Stimulated activated CD4-positive, alpha-beta T cell treated with anti-CD3 and anti-CD28 coated beads, Interleukin-4, amount 100 ng/mL, for 4 hours (primary cell): ENCODE measurements at places on chromosomes 4 and X.

DNA sequence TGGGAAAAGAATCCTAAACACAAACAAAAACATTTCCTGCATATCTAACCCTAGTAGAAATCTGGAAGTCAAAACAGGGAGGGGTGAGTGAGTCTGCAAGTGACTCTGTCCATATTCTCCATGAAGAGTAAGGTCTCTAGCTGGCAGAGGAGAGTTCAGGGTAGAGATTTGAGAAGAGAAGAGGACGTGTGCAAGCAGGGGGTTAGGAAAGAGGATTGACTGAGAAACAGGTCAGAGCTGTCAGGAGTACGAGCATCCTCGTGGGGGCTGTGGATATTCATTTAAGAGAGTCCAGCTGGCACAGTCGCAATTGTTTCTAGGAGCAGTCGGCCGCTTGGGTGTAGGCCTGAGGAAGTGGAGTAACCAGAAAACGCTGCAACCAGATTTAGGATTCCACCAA lies 27.9 kb downstream of the PROM1 start:
- no peak for DNase-seq

- no peak for DNase-seq
Measured at GRCh38 chrX:107710617-107711391, 64.8 kb downstream of the TSC22D3 start.

DNA sequence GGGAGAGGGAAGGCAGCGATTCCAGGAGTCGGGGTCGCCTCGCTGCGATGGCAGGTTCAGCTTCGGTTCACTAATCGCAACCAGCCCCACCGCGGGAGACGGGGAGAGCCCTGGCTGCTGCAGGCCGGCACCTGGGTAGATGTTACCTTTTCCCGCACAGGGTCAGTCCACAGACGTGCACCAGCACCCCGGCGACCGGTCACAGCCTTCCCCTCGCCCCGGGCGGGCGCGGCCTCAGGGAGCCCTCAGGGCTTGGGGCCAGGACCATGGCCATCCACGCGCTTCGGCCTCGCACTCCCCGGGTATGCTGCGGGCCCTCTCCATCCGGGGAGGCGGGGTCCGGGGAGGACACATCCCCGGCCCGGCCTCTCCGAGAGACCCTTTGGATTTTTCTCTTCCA lies 26.1 kb upstream of the EXOC1L start:
- DNase-seq = no peak

DNA sequence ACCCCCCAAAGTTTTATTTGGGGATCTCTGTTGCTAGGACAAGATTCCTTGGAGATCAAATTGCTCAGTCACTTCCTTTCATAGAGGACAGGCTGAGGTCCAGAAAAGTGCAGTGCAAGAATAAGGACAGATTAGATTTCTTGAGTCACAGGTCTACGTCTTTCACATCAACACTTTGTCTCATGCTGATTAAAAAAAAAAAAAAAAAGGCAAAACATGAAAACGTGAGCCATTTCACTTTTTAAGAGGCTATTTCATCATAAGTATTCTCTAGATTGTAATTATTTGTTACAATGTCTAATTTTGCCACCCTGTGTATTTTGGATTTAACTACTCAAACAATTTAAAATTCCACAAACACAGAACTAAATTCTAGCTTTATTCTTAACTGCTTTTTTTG lies 647.0 kb downstream of the TRAM1L1 start:
- DNase-seq = no peak

- no peak for DNase-seq
Measured at GRCh38 chr4:129738175-129738574, 642.2 kb downstream of the C4orf33 start.

GRCh38 chr4:1329408-1330371 lies 17.3 kb upstream of the UVSSA start:
- no peak for DNase-seq

DNA sequence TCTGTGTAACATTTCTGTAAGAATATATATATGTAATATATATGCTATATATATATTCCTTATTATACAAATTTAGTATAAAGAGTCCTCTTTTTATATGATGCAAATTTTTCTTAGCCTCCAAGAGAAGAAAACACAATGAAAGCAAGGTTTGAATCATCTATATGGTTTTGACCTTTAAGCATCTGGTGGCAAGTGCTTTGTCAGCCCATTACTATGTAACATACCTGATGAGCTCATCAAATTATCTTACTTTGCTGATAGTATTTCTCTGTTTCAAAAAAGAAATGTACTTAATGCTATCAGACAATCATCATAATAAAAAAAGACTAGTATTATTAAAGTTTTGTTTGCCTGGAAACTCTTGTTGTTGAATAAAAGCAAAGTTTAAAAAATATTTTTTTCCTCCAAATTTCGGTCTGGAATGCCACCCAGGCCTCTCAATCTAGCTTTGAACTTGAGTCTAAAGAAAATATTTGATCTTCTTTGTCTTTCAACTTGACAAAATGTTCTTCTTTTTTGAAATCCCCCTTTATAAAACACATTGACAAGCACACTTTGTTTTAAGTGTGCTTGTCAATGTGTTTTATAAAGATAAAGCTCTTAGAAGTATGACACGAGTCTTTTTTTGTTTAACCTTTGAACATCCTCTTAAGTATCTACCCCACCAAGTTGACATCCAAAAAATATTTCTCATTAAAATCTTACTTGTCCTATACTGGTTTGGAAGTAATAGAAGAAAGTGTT lies 26.2 kb downstream of the ZNF330 start:
- DNase-seq = no peak

DNA sequence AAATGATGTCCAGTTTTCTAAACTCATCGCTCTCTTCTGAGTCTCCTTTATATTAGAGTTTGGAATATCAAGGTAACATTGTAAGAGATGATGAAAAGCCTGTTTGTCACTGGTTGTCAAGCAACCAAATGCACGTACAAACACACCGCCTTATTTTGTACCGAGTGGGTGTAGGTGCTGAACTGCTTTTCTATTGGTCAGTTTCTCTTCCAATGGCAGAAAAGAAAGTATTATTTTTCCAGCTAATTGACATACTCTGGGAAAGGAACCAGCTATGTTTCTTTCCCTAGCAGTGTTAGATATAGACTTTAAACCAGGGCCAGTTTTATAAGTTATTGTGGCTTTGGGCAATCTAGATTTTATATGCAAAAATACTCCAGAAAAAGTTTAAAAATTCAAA lies 6.6 kb upstream of the PPM1K start:
- no peak for DNase-seq

DNA sequence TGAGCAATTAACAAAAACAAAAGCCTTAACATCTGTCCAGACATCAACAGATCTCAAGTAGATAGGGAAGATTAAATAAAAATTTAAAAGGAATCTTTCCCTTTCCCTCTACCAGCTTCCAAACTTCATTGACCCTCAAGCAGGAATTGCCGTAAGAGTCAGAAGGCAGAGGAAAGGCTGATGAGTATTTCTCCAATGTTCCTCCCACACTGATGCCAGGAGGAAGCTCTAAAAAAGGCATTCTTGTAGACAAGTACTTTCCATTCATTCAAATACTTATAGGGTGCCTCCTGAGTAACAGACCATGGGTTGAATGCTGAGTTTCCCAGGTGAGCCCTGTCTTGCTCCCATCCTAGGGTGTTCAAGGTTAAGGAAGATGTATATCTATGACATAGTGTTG lies 151.6 kb upstream of the GPC4 start:
- DNase-seq = no peak

DNA sequence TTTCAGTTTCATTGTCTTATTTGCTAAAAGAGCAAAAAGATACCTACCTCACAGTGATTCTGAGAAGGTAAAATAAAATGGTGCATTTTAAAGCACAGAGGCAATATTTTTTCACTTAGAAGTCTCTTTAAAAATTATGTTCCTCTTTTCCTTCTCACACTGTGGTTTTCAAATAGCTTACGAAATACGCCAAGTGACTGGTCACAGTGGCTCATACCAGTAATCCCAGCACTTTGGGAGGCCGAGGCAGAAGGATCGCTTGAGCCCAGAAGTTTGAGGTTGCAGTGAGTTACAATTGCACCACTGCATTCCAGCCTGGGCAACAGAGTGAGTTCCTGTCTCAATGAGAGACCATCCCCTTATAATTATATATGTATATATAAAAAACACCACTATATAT lies 372.6 kb downstream of the FBXO8 start:
- no peak for DNase-seq

- no peak for DNase-seq
Measured at GRCh38 chr4:832536-832935, 6.6 kb upstream of the CPLX1 start.

DNA sequence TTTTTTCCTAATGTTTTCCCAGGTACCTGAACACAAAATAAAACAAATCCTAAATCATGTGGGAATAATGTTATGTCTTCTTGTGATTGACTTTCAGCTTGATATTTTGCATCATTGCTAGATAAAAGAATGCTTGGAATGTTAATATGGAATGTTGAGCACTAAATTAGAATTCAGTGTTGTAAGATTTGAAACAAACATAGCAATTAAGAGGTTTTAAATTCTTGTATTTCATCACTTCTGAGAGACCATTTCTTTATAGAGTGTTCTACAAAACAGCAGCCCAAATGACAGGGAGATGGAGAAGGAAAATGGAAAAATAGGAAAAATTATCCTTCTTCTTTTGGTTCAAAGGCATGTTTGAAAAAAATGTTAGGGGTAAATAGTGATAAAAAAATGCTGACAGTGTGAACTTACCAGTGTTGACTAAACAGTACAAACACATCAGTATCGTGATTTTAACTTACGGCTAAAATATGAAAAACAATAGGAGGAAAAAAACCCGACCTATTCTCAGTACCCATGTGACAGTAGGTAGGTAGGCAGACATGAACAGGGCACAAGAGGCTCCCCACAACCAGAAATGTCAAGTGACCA lies 102.6 kb upstream of the PDE5A start:
- DNase-seq = no peak

- DNase-seq = no peak
Measured at GRCh38 chr4:147730333-147730732, 1.6 kb upstream of the ARHGAP10 start.

DNA sequence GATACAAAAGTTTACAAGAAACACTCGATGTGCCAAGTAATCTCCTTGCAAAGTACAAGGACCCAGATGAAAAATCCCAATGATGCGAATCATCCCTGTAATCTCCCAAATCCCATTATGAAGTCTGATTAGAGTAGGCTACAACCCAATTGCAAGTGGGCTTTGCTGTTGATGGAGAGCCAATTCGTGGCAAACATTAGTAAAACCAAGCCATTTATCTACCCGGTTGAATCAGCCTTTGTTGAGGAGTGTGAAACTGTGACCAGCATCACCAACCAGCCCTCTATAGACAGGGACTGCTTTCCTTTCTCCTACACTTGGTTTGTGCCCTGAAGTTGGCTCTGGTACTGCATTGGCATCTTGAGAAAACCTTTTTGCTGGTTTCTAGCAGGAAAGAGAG lies 1.2 kb upstream of the PRPS2 start:
- no peak for DNase-seq

DNA sequence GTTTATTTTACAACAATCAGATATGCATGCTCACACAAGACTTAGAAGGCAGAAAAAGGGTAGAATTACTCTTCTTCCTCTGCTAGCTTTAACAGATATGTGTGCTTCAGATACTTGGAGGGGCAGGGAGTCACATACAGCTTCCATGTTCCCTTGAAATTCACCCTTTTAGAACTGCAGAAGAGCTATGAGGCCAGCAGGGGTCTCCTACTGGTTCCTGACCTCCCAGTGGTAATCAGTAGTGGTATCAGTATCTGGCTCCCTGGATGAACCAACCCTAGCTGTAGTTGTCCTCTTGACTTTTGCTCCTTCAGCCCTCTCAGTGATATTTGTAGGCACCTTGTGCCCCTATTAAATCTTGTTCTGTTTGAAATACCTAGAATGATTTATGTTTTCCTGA lies 81.5 kb downstream of the RCHY1 start:
- DNase-seq = no peak

- no peak for DNase-seq
Measured at GRCh38 chrX:40120838-40121580, 23.3 kb upstream of the BCOR start.

GRCh38 chr4:124710015-124710741 lies 2.4 kb downstream of the ANKRD50 start:
- no peak for DNase-seq

DNA sequence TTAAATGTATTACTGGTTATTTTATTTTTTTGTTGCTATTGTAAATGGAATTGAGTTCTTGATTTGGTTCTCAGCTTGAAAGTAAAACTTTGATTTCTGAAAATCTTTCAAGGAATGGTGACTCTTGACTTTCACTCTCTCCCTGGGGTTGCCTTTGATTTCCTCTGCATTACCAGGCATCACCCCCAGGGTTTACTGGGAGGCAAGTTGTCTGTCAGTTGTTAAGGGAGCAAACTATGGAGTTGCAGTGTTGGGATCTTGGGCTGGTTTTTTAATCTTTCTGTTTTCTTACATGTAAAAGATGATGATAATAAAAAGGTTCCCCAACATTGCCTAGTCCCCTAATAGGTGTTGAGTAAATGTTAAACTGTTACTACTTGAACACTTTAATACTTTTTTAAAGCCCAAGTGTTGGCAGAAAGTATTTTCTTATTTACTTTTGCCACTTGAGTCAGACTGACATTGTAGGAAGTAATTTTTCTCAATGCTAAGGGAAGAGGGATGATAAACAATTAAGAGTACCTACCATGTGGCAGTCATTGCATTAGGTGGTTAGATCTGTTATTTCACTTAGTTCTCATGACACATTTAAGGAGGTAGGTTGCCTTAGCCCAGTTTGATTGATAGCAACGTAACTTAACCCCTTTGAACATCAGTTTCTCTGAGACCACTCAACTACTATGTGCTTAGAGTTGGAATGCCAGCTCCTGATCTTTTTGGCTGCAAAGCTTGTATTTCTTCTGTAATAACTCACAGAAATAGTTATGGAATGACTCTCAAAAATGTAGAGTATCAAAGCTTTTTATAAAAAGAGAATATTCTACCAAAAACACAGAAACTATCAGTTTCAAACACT lies 67.1 kb downstream of the DCLK2 start:
- DNase-seq = no peak

DNA sequence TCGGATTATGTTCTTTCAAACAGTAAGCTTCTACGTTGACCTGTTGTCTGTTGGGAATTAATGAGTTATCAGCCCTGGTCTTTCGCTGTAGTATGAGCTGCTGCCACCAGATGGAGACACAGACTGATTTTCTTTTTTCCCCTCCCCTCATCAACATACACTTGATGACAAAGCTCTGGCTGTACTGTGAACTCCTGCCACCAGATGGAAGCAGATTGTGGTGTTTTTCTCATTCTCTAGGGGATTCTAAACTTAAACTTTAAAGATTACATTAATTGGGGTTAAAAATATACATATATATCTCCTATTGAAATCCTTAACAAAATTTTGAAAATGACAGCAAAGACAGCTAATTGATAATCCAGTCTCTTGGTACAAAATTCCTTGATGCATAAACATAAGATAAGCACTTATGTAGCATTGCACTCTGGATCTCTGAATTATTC lies 44.8 kb downstream of the SMS start:
- peak; percentile 41 for DNase-seq
